ENCODE measurements at places on chromosomes 12 and 14.

DNA sequence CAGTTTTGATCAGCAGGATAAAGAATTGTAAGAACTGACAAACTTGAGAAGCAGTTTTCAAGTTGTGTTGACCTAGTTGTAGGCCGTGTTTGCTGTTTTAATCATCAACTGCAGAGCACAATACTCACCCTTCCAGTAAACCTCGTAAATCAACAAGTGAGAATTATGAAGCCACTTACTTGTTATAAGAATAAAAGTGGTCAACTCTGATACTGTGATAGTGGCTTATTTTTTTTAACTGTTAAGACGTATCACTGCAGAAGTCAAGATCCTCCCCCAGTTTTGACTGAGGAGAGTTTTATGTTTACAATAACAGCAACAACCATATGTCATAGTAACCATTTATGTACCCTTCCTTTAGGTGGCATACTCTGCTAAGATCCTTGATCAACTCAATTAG is 100.8 kb upstream of the DACT1 start:
- no peak for DNase-seq

GRCh38 chr12:7156259-7157197 is 26.4 kb downstream of the CLSTN3 start:
- no peak for DNase-seq

- no peak for DNase-seq
Observed at GRCh38 chr14:55968741-55969140, 149.5 kb upstream of the PELI2 start.

GRCh38 chr14:22384167-22384549 is 204.9 kb downstream of the DAD1 start:
- no peak for DNase-seq

- no peak for DNase-seq
Observed at GRCh38 chr14:26729851-26730250, 132.0 kb upstream of the NOVA1 start.

GRCh38 chr12:1350055-1350933 is 244.1 kb downstream of the FBXL14 start:
- no peak for DNase-seq
